ENCODE measurements at places on chromosomes 16 and 17.

DNA sequence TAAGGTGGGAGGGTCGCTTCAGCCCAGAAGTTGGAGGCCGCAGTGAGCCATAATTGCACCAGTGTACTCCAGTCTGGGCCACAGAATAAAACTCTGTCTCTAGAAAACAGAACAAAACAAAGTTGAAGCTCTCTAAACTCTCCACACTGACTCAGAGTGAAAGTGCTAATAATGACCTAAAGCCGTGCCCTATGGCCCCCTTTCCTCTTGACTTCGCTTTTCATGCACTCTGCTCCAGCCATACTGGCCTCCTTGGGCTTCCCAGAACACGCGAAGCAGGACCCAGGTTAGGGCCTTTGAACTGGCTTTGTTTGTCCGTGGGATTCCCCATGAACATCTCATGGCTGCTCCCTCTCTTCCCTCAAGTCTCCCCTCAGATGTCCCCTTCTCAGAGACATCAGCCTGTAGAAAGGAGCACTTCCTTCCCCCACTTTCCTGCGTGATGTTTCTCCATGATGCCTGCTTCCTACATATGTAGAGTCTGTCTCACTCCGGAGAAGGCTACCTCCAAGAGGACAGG lies 18.6 kb upstream of the SPN start:
- no peak for DNase-seq
- no peak overlapping the region for H3K4me3 ChIP-seq
- no peaks in the 10 kb centered on the region for H3K36me3 ChIP-seq

- H3K4me1 ChIP-seq, result peaks cover 4% of the 10 kb centered on the region
- no peak overlapping the region for H3K27ac ChIP-seq
- H3K27me3 ChIP-seq, result no peaks in the 10 kb centered on the region
These were observed 8.5 kb downstream of the PRSS27 start for GRCh38 chr16:2711370-2712062.

GRCh38 chr17:17552351-17553216 lies 38.9 kb downstream of the PEMT start:
- H3K4me1 ChIP-seq, result peaks cover 18% of the 10 kb centered on the region
- no peak overlapping the region for H3K4me3 ChIP-seq
- H3K27me3 ChIP-seq, result no peaks in the 10 kb centered on the region
- DNase-seq, result no peak

GRCh38 chr16:10883004-10883403 lies 6.0 kb downstream of the CIITA start:
- no peak overlapping the region for H3K4me3 ChIP-seq
- H3K36me3 ChIP-seq, result no peaks in the 10 kb centered on the region

- DNase-seq, result no peak
- no peak overlapping the region for H3K27ac ChIP-seq
- H3K4me1 ChIP-seq, result no peaks in the 10 kb centered on the region
- no peaks in the 10 kb centered on the region for H3K27me3 ChIP-seq
- H3K4me3 ChIP-seq, result no peak overlapping the region
These were observed 32.8 kb upstream of the ABCC12 start for GRCh38 chr16:48188449-48189102.

All from hepatocyte (in vitro differentiated cells).